NCI-H1105 treated with DMSO at 0.1 percent for 48 hours (cell line): ENCODE measurements at places on chromosomes 11 and 22.

DNA sequence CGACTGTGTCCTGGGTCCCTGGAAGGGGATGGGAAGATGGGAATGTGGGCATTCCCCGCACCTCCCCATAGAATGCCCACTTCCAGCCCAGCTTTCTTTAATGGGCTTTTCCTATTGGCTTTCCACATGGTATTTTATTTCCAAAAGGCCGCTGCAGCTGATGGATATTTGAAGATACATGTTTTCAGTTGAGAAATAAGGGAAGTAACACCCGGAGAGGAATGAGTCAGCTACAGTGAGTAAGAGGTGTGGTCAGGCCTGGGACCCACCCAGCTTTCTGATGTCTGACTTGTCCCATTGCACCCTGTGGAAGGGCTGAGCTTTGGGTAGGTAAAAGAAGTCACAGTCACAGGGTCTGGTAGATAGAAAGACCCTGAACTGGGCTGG is 476.9 kb downstream of the MIAT start:
- DNase-seq = no peak

- no peak for DNase-seq
Measured at GRCh38 chr11:10450462-10451425, 4.3 kb upstream of the AMPD3 start.

- no peak for DNase-seq
Measured at GRCh38 chr22:46029574-46030200, 52.7 kb upstream of the WNT7B start.

DNA sequence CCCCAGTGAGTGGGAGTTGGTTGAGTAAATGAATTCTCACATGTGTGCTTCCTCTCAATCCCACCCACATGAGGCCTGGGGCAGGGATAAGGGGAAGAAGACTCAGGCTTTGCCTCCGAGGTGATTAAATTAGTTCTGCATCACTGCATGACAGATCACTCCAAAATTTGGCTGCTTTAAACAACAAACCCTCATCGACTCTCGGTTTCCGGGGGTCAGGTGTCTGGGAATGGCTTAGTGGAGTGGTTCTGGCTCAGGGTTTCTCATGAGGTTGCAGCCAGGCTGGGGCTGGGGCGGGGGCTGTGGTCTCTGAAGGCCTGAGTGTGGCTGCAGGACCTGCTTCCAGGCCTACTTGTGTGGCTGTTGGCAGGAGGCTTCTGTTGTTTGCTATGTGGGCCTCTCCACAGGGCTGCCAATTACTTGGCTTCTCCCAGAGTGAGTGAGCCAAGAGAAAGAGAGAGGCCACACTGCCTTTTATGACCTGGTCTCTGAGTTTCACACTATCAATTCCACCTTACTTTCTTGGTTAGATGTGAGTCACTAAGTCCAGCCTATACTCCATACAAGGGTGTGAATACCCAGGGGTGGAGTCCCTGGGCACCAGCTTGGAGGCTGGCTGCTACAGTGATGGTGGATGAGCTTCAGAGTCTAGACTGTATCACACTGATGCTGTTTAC is 15.9 kb downstream of the MOGAT2 start:
- DNase-seq = no peak

- peak; percentile 73 for DNase-seq
Measured at GRCh38 chr11:66745356-66746235, 16.6 kb upstream of the SPTBN2 start.

DNA sequence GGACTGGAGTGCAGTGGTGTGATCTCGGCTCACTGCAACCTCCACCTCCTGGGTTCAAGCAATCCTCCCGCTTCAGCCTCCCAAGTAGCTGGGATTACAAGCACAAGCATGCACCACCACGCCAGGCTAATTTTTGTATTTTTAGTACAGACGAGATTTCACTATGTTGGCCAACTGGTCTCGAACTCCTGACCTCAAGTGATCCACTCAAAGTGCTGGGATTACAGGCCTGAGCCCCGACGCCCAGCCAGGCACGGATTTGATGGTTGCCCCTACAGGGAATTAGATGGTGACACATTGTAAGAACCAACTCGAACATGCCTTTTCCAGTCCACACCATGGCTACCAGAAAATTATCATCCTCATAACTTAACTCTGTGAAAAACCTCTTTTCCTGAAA is 26.8 kb upstream of the RTL6 start:
- no peak for DNase-seq

GRCh38 chr11:117870103-117870952 is 6.1 kb downstream of the FXYD6 start:
- peak; percentile 73 for DNase-seq

GRCh38 chr11:134652586-134653255 is 240.7 kb upstream of the B3GAT1 start:
- DNase-seq = no peak

GRCh38 chr11:121293288-121293594 is 670 bp downstream of the SC5D start:
- DNase-seq = no peak

GRCh38 chr22:40808018-40808841 is 10.9 kb downstream of the SLC25A17 start:
- DNase-seq = no peak

DNA sequence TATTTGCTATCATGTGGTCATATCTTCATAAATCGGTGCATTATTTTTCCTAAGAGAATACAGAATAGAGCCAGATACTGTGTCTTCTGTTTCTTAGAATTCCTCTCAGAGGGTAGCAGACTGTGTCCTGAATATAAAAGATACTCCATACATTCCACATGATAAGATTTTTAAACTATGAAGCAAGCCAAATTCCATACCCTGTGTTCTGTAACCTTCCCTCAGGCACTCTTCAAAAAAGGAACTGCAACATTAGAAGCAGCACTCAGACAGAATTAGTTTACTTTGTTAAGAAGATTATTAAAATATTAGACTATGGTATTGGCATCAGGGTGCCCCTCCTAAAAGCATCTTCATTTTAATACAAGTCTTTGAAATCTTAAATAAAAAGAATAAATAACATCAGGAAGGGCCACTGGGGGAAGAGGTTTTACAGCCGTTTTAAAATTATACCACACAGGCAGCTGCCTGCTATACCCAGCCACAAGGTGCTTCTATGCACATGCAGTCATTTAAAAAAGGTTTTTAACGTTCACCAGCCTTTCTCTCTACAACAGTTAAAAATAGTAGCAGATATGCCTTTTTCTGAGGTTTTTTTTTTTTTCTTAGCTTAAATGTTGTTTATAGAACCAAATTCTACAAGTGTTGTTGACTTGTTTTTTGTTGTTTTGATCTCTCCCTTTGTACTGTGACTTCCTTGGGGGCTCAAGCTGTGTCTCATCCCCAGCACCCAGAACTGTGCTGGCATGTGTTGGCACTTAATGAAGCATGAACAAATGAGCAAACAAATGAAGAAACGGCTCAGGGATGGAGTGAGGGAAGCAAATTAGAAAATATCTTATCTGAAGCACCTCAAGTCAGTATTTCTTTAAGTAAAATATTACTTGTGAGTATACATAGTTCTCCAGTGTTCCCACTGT is 54.7 kb upstream of the CCDC89 start:
- DNase-seq = no peak

DNA sequence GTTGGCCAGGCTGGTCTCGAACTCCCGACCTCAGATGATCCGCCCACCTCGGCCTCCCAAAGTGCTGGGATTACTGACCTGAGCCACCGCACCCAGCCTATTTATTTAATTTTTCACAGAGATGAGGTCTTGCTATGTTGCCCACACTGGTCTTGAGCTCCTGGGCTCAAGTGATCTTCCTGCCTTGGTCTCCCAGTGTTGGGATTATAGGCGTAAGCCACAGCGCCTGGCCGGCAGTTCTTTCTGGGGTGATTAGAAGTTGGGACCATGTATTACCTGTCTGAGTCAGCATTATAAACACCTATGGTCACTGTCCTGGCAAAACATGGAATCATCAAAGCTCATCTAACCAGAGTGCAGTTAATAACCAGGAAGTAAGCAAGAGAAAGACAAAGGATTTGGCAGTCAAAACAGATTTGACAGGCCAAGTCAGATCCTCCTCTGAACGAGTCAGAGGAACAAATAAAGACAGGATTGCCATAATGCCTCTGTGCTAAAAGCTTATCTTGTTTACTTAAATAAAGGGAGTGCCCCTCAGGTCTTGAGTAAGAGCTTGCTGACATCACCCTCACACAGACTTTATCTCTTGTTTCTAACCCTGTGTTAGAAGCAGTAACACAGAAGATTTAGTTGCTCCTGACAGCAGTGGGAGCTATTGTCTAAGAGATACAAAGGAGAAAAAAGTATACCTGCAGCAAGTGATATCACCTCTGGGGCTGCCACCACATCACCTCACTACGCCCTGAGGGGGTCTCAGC is 3.7 kb downstream of the SERPIND1 start:
- peak; percentile 10 for DNase-seq

DNA sequence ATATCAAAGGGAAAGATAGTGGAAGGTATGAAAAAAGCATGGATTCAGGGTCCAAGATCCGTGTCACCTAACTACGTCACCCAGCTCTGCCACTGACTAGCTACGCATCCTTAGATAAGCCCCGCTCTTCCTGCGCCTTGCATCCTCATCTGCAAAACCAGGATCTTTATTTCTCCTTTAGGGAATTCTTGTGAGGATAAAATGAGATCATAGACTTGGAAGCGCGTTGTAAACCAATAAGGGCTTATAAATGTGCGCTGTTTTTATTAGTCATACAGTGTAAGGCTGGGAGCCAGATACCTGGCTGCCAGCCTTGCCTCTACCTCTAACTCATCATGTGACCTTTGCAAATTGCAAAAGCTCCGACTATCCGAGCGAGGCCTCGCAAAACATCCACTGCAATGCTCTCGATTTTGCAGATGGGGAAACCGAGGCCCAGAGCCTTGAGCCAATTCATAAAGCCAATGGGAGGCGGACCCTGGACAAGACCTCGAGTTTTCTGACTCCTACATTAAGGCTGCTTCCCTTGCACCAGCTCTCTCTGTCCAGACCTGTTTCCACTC is 753 bp downstream of the PRPF19 start:
- peak; percentile 19 for DNase-seq

DNA sequence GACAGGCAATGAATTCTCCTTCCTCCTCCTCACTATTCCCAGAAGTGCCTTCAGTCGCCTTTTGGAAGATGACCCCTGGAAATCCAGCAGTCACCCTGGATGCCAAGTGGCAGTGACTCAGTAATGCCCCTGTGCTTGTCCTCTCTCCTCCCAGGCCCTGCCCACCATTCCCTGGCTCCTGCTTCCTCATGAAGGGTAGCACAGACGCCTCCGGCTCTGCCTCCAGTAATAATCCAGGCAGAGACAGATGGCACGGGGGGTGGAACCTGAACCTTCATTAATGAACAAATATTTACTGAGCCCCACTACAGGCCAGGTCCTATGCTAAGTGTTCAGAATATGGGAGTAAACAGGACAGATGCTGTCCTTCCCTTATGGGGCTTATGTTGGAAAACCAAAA is 23.2 kb downstream of the SYT13 start:
- DNase-seq = peak; percentile 76

GRCh38 chr11:125082611-125083311 is 19.7 kb downstream of the SLC37A2 start:
- no peak for DNase-seq

DNA sequence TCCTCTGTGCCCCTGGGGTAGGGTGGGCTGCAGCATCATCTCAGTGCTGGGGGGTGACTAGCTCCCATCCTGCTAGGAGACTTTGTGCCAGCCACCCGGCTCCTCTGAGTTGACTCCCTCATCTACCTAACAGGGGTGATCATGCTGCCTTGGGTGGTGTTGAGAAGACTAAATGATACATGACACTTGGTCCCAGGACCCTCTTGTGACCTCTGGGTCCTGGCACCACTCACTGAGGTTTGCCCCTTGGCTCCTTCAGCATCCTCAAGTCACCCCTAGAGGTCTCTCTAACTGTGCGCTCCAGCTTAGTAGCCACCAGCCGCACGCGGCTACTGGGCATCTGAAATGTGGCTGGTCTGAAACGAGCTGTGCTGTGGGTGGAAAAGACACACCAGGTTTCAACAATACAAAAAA is 72.1 kb downstream of the LRRC32 start:
- DNase-seq = no peak

GRCh38 chr11:94741022-94741679 is 27.0 kb upstream of the AMOTL1 start:
- peak; percentile 83 for DNase-seq

GRCh38 chr11:43358801-43359421 is at the start of gene TTC17:
TSS of gene TTC17 (plus strand) at chr11:43358920. CDS start at chr11:43358955, 35 bp downstream.
- peak; percentile 95 for DNase-seq

GRCh38 chr22:38840129-38840528 is 3.7 kb downstream of the NPTXR start:
- no peak for DNase-seq

- DNase-seq = no peak
Measured at GRCh38 chr11:619628-620050, 3.9 kb upstream of the IRF7 start.

DNA sequence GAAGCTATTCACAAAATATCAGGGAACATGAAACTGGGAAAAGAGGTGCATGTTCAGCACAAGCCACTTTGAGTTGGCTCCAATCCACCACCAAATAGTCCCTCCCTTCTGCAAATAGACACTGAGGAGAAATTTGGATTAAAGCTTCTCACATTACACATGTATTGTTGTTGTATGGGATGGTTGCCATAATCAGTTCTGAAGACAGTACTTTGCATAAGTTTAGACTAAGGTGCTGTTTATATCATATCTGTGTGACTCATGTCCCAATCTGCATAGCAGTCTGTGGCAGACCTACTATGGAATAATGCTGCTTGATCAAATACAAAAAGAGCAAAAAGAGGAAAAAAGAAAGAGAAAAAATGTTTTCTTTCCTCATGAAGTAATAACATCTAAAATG is 376.7 kb upstream of the DDI1 start:
- DNase-seq = peak; percentile 12

GRCh38 chr11:26702406-26702805 is 19.5 kb downstream of the SLC5A12 start:
- DNase-seq = no peak

DNA sequence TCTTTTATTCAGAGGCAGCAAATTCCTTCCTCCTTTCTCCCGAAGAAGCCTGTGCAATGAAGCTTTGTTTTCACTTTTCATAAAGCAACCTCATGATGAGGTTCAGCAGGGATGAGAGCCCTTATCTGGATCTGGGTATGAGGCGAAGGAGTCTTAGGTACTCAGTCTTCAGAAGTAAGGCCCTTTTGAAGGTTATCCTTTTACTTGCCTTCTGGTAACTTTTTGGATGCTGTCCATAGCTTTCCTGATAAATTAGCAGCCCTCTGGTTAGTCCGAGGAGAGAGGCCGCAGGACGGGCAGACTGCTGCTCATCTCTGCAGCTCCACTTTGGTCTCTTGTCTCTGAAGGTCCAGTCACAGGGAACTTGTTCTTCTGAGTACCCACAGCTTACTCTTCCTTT is 1.1 kb downstream of the TRIM22 start:
- DNase-seq = no peak

GRCh38 chr11:110076371-110076965 is 16.7 kb upstream of the ZC3H12C start:
- no peak for DNase-seq

GRCh38 chr11:83194281-83195142 is 1.0 kb downstream of the ANKRD42 start:
- DNase-seq = peak; percentile 21

GRCh38 chr11:120244476-120245365 is 4.8 kb downstream of the POU2F3 start:
- no peak for DNase-seq

- no peak for DNase-seq
Measured at GRCh38 chr11:8766043-8766987, 83.7 kb downstream of the RPL27A start.
